ENCODE measurements at places on chromosomes 16 and 17. TPM values are rescaled to one million over a fixed set of nuclear protein-coding genes. Genes with fewer than 3 reads are reported as not detected.
A peak's percentile ranks its signal among the peaks of the same experiment; 100 is the strongest.

GRCh38 chr16:58963479-58963878 is 229.4 kb upstream of the GOT2 start:
- no peaks in the 10 kb centered on the region for H3K36me3 ChIP-seq
- no peak for DNase-seq
- no peak overlapping the region for H3K4me3 ChIP-seq

GRCh38 chr17:61070649-61071048 is 329.0 kb upstream of the TBX2 start:
- no peak for DNase-seq
- H3K27ac ChIP-seq, result no peak overlapping the region
- no peak overlapping the region for H3K4me3 ChIP-seq
- H3K36me3 ChIP-seq, result no peaks in the 10 kb centered on the region
- no peaks in the 10 kb centered on the region for H3K27me3 ChIP-seq

GRCh38 chr17:10751563-10751962 is 21.7 kb upstream of the TMEM220 start:
- no peaks in the 10 kb centered on the region for H3K36me3 ChIP-seq
- H3K27ac ChIP-seq, result no peak overlapping the region
- no peak overlapping the region for H3K4me3 ChIP-seq
- H3K27me3 ChIP-seq, result peaks cover 11% of the 10 kb centered on the region
- no peaks in the 10 kb centered on the region for H3K4me1 ChIP-seq

DNA sequence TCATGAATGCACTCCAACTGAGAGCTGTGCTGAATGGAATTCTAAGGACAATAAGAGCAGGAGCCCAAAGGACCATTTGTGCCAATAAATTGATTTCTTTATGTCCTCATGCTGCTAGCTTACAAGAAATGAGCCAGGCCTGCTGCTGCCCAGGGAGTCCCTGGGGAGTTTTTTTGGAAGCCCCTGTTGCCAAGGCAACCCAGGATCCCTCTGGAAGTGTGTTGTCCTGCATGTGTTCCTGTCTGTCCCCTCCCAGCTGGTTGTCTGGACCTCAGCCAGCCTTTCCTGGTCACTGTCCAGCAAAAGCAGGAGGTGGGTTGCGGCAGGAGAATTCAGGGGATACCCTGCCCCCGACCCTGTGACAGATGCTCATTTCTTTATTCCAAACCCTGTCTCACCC is 51.0 kb upstream of the GPRC5B start:
- H3K4me3 ChIP-seq, result no peak overlapping the region
- no peaks in the 10 kb centered on the region for H3K36me3 ChIP-seq
- H3K27me3 ChIP-seq, result no peaks in the 10 kb centered on the region
- no peaks in the 10 kb centered on the region for H3K4me1 ChIP-seq
- no peak overlapping the region for H3K27ac ChIP-seq

The KRT27 gene
- not detected for total RNA-seq

DNA sequence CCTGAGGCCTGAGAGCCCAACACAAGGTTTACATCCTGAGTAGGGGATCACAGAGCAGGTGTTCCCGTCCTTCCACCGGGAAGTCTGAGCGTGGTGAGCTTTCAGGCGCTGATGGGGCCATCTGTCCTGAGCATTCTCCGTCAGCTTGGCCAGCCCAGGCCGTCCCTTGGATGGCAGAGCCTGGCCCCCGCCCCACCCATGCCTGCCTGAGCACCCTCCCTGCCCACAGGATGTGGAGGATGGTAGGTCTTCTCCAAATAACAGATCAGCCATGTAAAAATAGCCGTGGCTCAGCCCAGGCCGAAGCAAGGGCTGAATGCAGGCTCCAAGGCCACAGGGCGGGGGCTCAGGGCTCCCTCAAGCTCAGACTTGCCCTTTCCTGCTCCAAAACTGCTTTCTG is 20.2 kb downstream of the SPNS2 start:
- no peak overlapping the region for H3K4me3 ChIP-seq
- DNase-seq, result no peak
- peaks cover 6% of the 10 kb centered on the region for H3K4me1 ChIP-seq
- H3K27ac ChIP-seq, result no peak overlapping the region
- H3K36me3 ChIP-seq, result no peaks in the 10 kb centered on the region

The CD68 gene
- 23.3 TPM for total RNA-seq

GRCh38 chr16:75763204-75763603 is 36.9 kb upstream of the CPHXL start:
- no peak overlapping the region for H3K27ac ChIP-seq
- H3K36me3 ChIP-seq, result no peaks in the 10 kb centered on the region
- no peak overlapping the region for H3K4me3 ChIP-seq
- peaks cover 3% of the 10 kb centered on the region for H3K27me3 ChIP-seq
- DNase-seq, result no peak

GRCh38 chr16:28064706-28065249 is 1.3 kb upstream of the GSG1L start:
- H3K27me3 ChIP-seq, result peaks cover 62% of the 10 kb centered on the region
- no peaks in the 10 kb centered on the region for H3K4me1 ChIP-seq
- no peak overlapping the region for H3K4me3 ChIP-seq
- no peak for DNase-seq
- H3K36me3 ChIP-seq, result no peaks in the 10 kb centered on the region

The DPEP3 gene
- total RNA-seq, result not detected

DNA sequence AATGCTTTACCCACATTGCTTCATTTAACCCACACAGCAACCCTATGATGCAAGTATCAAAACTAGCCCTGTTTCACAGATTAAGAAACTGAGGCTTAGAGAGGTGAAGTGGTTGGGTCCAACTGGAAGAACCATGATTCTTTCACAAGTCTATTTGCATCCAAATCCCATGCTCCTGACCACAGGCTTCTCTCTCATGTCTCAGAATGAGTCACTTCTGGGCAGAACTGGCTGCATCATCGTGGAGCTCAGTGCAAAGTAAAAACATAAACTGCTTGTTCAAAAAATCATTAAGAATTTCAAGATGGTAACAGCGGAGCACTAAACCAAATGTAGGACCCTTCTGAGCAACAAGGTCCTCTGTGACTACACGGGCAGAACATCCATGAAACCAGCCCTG is 20.2 kb upstream of the CES1 start:
- H3K4me1 ChIP-seq, result no peaks in the 10 kb centered on the region
- H3K27me3 ChIP-seq, result no peaks in the 10 kb centered on the region
- H3K4me3 ChIP-seq, result no peak overlapping the region
- peak; percentile 26 for DNase-seq
- H3K36me3 ChIP-seq, result no peaks in the 10 kb centered on the region
